ENCODE measurements at places on chromosomes 4 and X.

DNA sequence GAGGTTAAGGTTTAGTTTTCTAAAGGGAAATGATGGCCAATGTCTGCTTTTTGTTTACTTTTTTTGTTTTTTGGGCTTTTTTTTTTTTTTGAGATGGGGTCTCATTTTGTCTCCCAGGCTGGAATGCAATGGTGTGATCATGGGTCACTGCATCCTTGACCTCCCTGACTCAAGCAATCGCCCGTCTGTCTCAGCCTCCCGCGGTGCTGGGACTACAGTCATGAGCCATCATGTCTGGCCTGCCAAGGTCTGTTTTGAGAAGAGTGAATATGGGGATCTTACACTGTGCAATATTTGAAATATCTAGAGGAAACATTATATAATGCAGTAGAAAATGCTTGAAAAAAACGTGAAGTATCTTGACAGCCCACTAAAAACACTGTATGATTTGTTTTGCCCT is 162.5 kb downstream of the GASK1B start:
- DNase-seq, result no peak

DNA sequence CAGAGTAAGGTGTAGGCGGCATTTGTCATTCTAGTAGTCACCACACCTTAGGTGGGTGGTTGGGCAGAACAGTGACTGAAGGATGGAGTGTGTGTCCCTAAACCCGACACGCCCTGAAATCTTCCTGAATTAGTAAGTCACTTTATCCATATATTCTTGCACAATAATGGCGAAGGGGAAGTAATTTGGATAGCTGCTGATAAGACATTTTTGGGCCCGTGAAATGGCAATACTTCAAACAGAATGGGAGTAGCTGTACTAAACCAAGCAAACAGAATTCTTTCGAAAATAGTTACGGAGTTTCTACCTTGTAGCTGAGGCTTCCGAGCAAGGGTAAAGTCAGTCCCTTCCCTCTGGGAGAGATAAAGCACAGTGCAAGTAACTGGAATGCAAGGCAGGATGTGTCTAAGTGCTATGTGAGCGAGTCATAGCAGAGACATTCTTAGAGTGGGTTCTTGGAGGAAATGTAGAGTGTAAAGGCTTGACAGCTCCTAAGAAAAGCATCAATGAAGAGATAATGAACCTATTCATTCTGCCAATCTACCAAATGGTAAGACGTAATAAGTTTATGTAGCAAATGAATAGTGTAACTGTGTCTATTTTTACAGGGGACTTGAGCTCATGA is 72.8 kb downstream of the CLCN5 start:
- no peak for DNase-seq

DNA sequence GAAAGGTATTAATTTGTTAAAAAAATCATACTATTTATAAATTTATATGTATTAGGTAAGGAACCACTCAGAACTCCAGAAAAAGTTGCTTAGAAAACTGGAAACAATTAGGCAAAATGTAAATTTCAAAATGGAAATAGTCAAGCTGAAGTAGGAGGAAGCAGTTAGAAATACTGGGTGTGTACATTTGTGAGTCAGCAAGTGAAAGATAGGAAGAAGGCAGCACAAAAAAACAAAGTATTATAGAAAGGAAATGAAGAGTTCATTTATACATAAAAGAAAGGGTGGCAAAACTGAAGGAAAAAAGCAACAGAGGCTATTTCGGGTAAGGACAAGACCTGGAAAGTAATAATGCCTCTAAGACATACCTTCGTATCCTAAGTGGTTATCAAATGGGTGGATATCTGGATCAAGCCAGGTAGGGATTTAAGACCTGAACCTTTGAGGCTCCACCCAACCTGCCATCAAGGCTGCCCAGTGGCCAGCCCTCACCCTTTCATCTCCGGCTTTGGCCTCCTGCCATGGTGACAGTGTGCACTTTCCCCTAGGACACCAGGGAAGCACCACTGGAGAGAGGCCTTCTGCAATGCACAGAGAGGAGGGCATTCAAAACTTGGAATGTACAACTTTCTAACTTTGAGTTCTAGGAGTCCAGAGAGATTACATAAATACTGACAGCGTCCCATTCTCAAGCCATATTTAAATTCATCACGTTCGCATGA is at the start of gene LRRC66:
TSS of gene LRRC66 (minus strand) at position 428 of the 722 bp plus-strand sequence. CDS start 2,750 bp downstream, outside the sequence.
- DNase-seq, result no peak

GRCh38 chr4:89511776-89512175 is 204.2 kb upstream of the GPRIN3 start:
- DNase-seq, result no peak

GRCh38 chr4:150590631-150591030 is 8.7 kb downstream of the MAB21L2 start:
- DNase-seq, result no peak

DNA sequence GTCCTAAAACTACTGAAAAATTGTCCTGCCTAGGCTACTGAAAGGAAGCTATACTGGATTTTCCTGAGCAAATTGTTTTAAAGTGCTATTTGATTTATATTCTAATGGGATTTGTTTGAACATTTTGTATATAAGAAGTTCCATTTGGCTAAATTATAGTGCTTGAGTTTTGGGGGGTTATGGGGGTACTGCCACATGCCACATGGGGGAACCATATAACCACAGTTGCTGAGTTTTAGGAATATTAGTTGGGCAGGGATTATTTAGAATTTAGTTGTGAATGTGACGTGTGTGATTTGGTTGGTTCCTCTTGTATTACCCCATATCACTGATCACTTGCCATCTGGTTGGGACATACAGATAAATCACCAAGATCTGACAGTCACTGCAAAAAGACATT is 224.5 kb upstream of the TAPT1 start:
- no peak for DNase-seq

DNA sequence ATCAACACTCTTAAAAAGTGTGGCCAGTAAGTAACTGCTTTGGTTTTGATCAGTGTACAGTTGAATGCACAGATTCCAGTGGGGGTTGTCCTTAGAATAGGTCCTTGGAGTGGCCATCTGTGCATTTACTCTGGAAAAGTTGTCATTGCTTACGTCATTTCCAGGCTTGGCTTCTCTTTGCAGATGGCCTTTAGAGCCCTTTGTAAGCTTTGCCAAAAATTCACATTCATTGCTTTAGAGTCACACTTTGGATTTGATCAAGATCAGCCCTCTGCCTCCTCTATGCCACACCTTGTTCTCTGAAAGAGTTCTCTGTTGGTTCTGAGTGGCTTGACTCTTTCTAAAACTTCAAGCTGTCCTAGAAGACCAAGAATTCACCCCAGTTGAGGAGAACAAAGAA is 83.9 kb downstream of the MAMLD1 start:
- no peak for DNase-seq

DNA sequence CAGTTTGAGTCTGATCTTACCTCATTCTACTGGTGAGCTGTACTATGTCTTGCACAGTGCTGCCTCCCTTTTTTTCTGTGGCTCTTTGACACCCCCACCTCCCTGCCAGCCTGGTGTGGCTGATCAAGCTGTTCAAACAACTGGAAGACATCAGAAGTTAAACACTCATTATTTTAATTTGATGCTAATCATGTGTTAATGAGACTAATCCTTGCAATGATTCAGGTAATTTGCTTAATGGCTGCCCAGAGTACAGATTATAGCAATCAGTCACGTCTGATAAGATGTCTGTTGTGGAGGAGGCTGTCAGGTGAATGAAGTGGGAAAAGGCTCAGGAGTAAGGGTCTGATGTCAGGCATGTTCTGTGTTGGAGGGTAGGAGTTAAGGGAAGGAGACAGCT is 87.4 kb upstream of the GK2 start:
- DNase-seq, result no peak

GRCh38 chrX:143854006-143854405 is 29.9 kb upstream of the UBE2NL start:
- no peak for DNase-seq

- no peak for DNase-seq
Observed at GRCh38 chr4:153082322-153083301, 121.6 kb upstream of the TRIM2 start.

DNA sequence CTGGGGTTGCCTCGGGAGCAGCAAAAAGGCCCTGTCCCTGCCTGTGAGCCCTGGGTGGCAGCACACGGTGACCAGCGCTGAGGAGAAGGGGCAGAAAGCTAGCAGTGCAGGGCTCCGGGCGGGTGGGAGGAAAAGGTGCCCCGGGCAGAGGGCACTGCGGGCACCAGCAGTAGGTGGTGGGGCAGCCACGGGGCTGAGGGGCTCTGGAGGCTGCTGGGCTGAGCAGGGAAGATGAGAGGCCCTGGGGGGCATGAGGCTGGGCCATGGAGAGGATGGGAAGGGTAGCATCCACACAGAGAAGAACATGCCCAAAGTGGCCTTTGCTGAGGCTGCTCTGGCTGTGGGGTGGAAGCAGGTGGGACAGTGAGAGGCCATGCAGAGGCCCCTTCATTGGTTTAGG is 67.5 kb upstream of the NKX1-1 start:
- no peak for DNase-seq

DNA sequence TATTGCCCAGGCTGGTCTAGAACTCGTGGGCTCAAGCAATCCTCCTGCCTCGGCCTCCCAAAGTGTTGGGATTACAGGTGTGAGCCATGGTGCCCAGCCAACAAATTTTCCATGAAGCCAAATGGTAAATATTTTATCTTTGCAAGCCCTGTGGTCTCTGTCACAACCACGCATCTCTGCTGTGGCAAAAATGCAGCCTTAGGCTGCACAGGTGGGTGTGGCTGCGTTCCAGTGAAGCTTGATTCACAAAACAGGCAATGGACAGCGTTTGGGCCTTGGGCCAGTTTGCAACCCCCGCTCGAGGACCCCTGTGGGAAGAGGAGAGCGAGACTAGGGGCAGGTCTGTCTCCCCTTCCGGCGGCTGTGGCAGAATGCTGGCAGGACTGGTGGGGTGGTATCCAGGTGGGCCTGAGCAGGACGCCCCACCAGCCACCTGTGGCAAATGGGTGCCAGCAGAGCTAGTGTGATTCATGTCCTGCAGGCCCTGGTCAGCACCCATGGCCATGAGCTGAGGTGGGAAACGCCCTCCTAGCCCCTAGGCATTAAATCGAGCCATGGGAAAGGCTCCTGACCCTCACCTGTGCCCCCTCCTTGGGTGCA is 19.7 kb downstream of the HTRA3 start:
- no peak for DNase-seq
